ENCODE measurements at places on chromosomes 12 and 14. TPM values are rescaled to one million over a fixed set of nuclear protein-coding genes. Genes with fewer than 3 reads are reported as not detected.

DNA sequence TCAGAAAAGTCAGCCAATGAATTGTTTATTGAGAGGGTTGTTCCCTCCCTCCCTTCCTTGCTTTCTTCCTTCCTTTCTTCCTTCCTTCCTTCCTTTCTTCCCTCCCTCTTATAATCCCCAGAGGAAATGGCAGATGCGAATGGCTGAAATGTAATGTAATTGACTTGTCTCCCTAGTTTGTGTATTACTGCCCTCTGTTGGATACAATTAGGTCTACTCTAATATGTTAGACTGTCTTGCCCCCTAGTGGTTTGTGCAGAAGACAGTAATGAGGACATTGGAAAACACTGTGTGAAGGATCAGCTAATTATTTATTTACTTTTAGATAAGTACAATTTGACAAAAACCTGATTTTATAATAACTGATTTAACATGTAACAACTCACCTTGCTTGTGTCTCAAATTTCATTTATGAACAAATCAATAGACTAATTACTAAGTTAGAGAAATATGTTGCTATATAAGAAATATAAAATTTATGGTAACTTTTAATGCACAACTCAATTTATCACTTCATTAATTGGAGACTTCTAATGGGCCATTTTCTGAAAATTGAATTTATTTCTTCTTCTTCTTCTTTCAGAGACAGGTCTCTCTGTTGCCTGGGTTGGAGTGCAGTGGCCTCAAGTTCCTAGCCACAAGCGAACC lies 229.8 kb upstream of the LRIG3 start:
- no peaks in the 10 kb centered on the region for H3K27me3 ChIP-seq
- no peaks in the 10 kb centered on the region for H3K4me1 ChIP-seq
- H3K36me3 ChIP-seq = no peaks in the 10 kb centered on the region
- no peak overlapping the region for H3K27ac ChIP-seq
- no peak for DNase-seq
- H3K4me3 ChIP-seq = no peak overlapping the region

DNA sequence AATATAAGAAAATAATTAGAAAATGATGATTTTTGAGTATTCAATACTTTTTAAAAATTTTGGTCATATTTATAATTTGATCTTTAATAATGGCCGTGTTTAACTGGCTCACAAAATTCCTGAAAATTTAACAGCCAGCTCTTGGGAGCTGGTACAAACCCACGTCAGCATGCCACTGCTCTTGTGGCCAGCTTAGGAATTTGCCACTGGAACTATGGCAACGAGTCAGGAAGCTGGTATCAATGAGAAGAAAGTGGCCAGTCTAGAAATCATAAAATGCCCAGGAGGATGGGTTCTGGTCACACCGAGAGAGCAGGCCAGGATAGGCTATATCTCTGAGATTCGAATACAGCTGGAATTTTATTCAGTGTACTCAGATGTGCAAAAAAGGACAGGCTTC lies 72.2 kb upstream of the PLEKHG3 start:
- H3K4me3 ChIP-seq = no peak overlapping the region
- peak overlapping the region; percentile 64 for H3K27ac ChIP-seq
- no peaks in the 10 kb centered on the region for H3K36me3 ChIP-seq
- no peaks in the 10 kb centered on the region for H3K27me3 ChIP-seq
- DNase-seq = no peak

- DNase-seq = no peak
- no peaks in the 10 kb centered on the region for H3K36me3 ChIP-seq
- no peaks in the 10 kb centered on the region for H3K27me3 ChIP-seq
- peak overlapping the region; percentile 84 for H3K27ac ChIP-seq
- H3K4me3 ChIP-seq = no peak overlapping the region
Measured at GRCh38 chr14:75252254-75252837, 26.3 kb upstream of the FOS start.

GRCh38 chr12:8081251-8081920 lies 688 bp upstream of the NECAP1 start:
- DNase-seq = no peak
- no peaks in the 10 kb centered on the region for H3K27me3 ChIP-seq
- peak overlapping the region; percentile 92 for H3K27ac ChIP-seq
- peak overlapping the region; percentile 77 for H3K4me3 ChIP-seq
- H3K4me1 ChIP-seq = no peaks in the 10 kb centered on the region
- no peaks in the 10 kb centered on the region for H3K36me3 ChIP-seq

Gene ALG10
- 6.7 TPM for total RNA-seq

Gene MMP14
- 63.0 TPM for total RNA-seq

Gene MRPL51
- total RNA-seq = 66.0 TPM

All from Peyer's patch (tissue), 4 donors.